Body of pancreas (tissue), 4 donors: ENCODE measurements at places on chromosomes 4 and X. TPM values are rescaled to one million over a fixed set of nuclear protein-coding genes. Genes with fewer than 3 reads are reported as not detected.

Gene EPHA5
- not detected for total RNA-seq

Gene VCX
- not detected for total RNA-seq

Gene TRIML2
- total RNA-seq, result not detected

Gene SASH3
- 3.6 TPM for total RNA-seq

Gene PALLD
- total RNA-seq, result 52.4 TPM

Gene MAGEC1
- not detected for total RNA-seq

Gene CHIC2
- total RNA-seq, result 18.9 TPM

Gene USP17L25
- total RNA-seq, result not detected

Gene SAGE1
- total RNA-seq, result not detected

Gene STAP1
- not detected for total RNA-seq

Gene TENM3
- 9.6 TPM for total RNA-seq

DNA sequence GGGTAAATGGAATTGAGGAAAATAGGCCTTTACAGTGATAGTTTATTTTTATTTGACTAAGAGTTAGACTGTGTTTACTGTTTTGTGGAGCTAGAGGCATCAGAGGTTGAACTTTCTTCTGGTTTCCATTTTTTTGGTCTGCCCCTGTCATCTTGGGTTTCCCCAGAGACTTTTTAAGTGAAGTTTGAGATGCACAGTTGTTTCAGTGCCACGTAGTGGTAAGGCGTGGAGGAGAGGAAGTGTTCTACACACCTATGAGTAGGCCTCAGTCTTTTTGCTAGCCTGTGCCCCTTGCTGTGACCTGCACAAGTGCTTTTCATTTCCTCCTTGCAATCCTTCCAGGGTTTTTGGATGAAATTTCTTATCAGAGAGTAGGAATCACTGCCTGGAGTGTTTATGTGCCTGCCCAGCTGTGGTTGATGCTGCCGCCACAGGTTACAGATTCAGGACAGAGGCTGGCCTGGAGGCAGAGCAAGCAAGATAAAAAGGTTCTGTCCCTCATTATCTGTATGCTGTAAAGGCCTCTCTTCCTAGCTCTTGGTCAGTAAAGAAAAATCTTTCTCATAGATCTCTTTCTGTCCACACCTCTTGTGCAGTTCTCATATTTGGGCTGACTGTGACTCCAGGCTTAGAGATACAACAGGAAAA is 12.5 kb upstream of the HSFX4 start:
- no peak for DNase-seq

GRCh38 chr4:113145519-113146291 is 96.3 kb downstream of the ANK2 start:
- DNase-seq, result peak; percentile 20

GRCh38 chr4:89266128-89266527 is 41.5 kb downstream of the GPRIN3 start:
- DNase-seq, result no peak

GRCh38 chr4:73703320-73703719 is 37.0 kb upstream of the CXCL8 start:
- DNase-seq, result no peak

DNA sequence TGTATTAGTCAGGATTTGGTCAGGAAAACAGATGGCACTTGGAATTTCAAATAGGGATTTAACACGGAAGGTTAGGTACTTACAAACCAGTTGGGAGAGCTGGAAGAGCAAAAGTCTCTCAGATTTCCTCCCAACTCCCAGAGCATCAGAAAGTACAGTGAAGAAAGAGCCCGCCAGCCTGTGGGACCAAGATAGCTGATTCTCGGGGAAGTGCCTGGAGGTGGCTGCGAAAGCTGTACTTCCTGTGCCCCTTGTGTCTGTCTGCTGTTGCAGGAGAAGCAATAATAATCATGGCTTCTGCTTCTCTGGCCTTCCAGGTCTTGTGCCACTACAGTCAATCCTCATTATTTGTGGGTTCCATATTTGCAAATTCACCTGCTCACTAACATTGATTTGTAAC is 221.0 kb upstream of the BCOR start:
- DNase-seq, result no peak

DNA sequence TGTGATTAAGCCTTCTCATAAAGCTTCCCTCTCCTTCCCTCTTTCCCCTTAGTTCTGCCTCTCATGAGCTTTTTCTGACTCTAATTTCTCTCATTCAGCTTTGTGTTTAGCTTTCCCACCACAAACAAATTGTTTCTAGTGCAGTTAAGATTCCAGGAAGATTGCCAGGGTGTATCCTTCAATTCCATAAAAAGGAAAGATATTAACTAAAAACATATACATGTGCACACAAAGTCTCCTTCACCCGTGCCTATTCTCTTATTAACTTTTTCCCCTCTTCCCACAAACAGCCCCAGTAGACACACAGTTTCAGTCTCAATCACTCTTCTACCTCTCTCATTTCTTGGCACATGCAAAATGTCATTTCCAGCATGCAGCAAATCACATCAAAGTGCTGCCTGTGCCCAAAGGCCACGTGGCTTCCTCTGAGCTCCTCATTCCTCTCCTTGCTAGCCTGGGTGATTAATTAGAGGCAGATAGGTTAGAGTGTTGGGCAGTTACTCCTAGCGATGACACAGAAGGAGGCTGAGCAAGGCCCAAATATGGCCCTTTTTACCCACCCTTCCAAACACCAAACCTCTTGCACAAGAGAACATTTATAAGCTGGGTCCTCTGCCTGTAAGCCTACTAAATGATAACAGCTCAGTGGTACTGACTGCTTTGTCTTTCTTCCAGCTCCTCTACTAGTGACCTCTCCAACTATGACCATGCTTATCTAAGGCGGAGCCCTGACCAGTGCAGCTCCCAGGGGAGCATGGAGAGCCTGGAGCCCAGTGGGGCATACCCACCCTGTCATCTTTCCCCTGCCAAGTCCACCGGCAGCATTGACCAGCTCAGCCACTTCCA is 159.6 kb downstream of the SOWAHB start:
- no peak for DNase-seq

GRCh38 chr4:136680271-136680670 is 852.0 kb downstream of the PCDH18 start:
- no peak for DNase-seq

DNA sequence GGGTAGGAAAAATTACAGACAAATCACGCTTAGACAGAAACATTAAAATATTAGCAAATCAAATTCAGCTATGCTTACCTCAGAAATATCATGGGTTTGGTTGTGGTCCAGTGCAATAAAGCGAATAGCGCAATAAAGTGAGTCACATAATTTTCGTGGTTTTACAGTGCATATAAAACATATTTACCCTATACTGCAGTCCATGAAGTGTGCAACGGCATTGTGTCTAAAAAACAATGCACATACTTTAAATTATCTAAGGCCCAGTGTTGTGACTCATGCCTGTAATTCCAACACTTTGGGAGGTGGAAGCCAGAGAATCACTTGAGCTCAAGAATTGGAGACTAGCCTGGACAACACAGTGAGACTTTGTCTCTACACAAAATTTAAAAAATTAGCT is 195.7 kb upstream of the IL1RAPL1 start:
- DNase-seq, result no peak

DNA sequence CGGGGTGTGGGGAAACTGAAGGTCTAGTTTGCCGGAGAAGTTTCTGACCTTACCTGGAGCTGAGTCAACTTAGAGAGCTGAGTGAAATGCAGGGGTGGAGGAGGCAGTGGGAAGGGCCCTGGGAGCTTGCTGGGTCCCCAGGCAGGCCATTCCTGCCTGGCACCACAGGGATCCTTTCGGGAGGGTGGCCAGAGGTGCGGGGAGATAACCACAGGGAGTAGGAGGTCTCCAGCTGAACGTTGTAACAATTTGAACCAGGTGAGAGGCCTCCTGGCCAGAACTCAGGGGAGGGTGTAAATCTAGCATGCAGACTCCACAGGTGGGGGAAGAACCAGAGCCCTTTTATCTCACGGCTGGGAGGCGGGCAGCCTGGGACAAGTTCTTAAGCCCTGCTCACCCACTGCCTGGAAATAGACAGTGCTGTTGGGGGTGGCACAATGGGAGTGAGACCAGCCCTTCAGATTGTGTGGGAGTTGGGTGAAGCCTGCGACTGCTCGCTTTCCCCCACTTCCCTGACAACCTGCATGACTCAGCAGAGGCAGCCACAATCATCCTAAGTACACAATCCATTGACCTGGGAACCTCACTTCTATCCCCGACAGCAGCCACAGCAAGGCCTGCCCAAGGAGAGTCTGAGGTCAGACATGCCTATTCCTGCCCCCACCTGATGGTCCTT is 247.4 kb downstream of the ADGRA3 start:
- DNase-seq, result no peak

DNA sequence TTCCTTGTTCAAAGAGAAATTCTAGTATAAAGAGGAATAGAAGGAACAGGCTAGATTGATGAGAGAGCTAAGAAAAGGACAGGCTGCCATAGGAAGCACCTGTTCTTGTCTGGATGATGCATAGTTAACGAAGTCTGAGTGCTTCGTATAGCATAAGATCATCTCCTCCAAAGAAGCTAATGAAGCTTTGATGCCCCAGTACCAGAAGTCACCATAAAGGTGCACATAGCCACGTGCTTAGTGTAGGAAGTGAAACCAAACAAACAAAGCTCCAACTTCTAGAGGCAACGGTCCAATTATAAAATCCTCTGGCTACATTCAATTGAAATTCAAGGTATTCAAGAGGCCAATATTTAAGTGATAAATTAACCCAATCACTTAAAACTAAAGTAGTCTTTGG is 31.0 kb downstream of the AFAP1 start:
- no peak for DNase-seq

GRCh38 chr4:129429581-129430320 is 333.8 kb downstream of the C4orf33 start:
- no peak for DNase-seq

DNA sequence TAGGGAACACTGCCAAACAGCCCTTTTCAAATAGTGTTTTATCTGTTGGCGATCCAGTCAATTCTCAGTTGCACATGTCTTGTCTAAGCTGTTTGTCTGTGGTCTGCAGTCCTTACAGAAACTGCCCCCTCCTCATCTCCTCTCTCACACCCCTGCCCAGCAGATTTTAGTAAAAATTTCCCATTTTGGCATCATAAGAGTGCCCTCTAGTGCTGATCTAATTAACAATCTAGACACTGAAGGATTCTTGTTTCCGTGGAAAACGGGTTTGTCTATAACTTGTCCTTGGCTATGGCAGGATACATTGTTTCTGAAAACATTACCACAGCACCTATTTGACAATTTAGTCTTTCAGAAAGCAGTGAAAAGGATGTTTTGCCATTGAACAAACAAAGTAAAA is 227.2 kb upstream of the MBNL3 start:
- DNase-seq, result no peak

DNA sequence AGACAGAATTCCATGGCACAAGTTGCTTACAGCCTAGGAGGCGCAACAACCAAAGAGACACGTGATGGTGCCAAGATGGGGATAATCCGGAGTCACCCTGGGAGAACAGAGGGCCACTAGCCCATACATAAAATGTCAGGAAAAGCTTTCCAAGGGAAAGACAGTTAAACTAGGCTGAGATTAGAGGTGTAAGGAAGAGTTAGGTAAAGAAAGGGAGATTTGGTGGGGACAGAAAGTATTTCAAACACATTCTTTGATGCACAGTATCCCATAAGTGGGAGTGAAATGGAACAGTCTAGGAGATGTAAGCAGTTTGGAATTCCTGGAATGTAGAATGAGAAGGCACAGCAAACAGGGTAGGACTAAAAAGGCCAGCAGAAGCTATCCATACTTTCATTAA is 860.9 kb upstream of the LCORL start:
- DNase-seq, result no peak

DNA sequence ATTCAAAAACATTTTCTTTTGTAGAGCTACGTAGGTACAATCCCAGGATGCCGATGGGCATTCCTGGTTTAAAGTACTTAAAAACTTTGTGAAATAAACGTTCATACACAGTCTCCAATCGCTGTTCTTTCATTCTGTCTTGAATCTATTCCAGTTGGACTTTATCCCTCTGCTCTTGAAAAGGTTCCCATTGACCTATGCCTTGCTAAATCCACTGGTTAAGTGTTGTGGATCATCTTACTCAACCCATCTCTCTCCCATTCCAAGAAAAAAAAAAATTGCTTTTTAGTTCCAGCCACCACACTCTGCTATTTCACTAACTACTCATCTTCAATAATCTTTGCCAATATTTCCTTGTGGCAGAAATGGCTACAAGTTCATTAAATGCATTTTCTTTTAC is 542.3 kb upstream of the GRIA3 start:
- DNase-seq, result no peak
